ENCODE measurements at places on chromosomes 6 and 20. TPM values are rescaled to one million over a fixed set of nuclear protein-coding genes. Genes with fewer than 3 reads are reported as not detected.

Gene TXLNB
- 125 TPM for total RNA-seq

Gene PARD6B
- total RNA-seq: 4.7 TPM

DNA sequence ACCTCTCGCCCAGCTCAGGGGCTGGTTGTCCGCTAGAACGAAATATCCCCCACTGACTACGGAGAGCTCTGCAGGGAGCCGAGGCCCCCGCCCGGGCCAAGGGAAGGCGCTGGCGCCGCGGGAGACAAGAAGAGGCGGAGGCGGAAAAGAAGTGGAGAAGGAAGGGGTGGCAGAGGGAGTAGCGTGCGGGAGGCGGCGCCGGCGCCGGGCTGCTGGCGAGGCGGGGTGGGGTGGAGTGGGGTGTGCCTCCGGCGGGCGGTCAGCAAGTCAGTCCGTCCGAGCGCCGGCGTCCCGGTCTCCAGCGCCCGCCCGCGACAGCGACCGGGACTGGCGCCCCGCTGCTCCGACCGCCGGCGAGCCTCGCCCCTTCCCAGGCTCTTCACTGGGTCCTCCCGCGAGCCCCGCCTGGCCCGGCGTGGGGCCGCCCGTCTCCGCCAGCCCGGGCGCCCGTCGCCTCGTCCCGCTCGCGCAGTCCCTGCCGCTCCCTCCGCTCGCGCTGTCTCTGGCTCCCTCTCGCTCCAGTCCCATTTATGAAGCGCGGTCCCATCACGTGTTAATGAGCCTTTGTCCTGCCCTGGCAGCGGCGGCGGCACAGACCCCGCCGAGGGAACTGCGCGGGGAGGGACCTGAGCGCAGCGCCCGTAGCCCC is at the start of gene CNR1:
TSS of gene CNR1 (minus strand) at position 504 of the 649 bp plus-strand sequence. CDS start 21,073 bp downstream, outside the sequence.
- DNase-seq: peak; percentile 63

DNA sequence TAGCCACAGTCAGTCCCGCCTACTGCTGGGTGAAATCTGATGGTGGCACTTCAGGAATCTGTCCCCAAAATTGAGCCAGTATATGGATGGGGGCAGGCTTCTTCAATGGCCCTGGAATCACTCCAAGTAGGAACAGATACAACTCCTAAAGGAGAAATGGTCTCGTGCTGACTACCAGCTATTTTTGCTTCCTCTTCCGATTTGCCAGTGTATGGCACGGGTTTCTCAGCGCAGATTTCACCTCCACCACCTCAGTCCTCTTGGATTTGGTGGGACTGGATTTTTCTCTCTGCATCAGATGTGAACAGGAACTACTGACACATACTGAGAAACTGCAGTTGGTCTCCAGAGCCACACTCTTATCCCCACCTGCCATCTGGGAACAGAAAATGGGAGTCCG is 27.2 kb downstream of the PNPLA1 start:
- DNase-seq: no peak

Gene PDYN
- total RNA-seq: not detected

DNA sequence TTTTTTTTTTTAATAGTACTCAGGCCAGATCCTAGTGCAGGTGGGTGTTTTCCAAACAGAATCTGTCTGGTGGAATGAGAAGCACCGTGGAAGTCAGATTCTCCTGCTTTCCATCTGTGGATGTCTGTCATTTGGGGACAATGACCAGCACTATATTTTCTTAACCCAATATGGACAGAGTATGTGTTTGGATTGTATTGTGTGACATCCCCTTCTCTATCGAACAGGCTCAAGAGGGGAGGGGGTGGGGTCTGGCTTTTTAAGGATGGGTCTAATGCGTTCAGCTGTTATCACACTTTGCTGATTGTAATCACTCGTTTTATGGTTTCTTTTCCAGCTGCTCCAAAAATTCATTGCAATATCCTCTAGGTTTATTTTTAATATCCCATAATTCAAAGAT is 197.5 kb upstream of the CEP162 start:
- DNase-seq: no peak

Gene IP6K3
- total RNA-seq: 44.2 TPM
